ENCODE measurements at places on chromosomes 2 and 18. TPM values are rescaled to one million over a fixed set of nuclear protein-coding genes. Genes with fewer than 3 reads are reported as not detected.

DNA sequence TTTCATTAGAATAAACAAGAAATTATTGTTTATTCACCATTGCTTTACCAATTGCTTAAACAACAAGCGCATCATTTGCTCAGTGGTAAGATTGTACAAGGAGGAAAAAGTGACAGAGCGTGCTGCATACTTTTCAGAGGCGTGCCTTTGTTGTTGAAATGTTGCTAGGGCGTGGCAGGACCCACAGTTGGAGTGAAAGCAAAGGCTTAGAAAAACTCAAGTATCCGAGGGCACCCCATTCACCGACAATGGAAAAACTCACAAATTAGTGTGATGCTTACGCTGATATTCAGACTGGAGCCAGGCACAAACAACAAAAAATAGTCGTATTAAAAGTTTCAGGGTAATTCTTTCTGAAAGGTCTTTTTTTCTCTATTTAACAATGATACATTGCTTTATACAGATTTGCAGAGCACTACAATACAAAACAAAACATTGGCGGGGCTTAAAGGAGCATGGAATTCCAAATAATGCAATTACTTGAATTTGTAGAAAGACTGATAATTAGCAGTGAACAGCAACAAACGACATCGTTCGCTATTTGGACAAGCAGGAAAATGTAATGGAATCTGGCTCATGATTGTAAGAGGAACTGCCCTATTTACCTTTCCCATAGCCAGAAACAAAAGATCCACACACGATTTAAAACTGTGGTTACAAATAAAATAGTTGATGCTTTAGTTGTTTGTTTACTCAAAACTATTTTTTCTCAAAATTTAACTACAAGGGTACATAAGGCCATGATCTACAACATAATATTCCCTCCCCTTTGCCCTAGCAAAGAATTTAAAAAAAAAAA lies 37.8 kb upstream of the RTTN start:
- no peak for DNase-seq

Gene MBD5
- 23.4 TPM for polyA plus RNA-seq

DNA sequence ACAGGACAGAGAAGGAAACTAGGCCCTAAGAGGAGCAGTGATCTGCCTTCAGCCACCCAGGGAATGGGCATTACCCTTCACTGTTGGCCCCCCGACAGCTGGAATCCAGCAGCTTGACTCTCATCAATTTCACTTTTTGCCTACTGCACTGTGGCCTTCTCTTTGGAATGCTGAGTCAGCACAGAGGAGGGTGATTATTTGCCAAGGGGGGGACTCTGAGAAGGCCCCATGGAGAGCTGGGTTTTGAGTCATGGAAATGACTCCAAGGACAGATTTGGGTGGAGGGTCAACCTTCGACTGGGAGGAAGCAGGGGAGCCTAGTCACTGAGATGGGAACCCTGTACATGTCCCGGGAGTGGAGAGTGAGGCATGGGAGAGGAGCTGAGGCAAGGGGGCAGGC lies 38.1 kb upstream of the NTSR2 start:
- DNase-seq, result no peak

Gene CRYBA2
- polyA plus RNA-seq, result not detected

Gene FBXO48
- 0.67 TPM for polyA plus RNA-seq

- DNase-seq, result no peak
These were observed 166.3 kb downstream of the RAB3GAP1 start for GRCh38 chr2:135218426-135218825.

DNA sequence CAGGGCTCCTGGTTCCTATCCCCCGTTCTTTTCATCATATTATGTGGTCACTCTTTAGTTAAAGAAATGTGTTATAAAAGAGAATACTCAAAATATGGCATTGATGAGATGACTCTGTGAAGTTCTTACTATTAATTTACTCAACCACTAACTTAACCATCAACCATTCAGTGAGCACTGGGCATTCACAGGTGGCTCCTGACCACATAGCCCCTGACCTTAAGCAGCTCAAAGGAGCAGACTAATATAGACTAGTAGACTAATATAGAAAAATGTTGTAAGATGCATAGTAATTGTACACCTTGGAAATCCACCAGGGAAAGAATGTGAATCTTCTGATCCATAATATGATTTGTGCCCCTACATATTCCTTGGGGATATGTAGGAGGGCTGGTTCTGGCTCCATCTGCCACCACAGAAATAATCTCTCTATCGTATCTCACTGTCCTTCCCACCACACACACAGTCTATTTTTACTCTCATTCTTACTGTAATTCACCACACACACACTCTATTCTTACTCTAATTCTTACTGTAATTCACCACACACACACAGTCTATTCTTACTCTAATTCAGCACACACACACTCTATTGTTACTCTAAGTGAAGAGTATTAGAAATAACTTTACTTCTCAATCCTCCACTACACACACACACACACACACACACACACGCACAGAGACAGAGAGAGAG lies 188.9 kb upstream of the ITGA4 start:
- DNase-seq, result no peak

Data from GM23248 (cell line).